ENCODE measurements at places on chromosomes 7 and 10.

- no peaks in the 10 kb centered on the region for H3K27me3 ChIP-seq
- no peaks in the 10 kb centered on the region for H3K36me3 ChIP-seq
- DNase-seq = no peak
- no peak overlapping the region for H3K27ac ChIP-seq
Measured at GRCh38 chr10:4181621-4182049, 396.6 kb upstream of the KLF6 start.

DNA sequence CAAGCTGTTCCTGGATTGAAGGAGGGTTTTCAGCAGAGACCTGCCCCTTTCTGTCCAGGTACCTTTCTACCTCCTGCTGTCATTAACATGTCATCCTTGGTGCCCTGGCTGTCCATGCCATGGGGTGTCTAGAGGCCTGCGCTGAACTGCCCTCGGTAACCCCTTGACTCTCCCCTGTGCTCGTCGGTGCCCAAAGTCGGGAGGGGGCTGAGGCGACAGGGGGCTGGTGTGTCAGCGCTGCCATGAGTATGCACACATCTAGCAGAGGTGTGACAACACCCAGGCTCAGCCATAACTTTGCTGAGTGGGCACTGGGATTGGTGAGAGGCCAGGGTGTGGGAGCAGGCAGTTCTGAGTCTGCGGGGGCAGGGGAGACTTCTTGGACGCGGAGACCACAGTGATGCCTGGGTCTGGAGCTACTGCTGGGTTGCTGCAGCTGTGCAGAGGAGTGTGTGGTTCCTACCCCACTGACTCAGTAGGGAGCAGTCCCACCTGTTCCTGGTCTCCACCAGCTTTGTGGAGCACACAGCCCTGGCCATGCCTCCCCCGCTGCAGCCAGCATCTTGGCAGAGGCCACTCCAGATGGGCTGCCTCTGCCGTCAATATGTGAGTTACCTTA, 376.2 kb upstream of the SEMA3C start:
- H3K27ac ChIP-seq = no peak overlapping the region
- DNase-seq = no peak
- no peaks in the 10 kb centered on the region for H3K4me1 ChIP-seq
- no peak overlapping the region for H3K4me3 ChIP-seq
- H3K36me3 ChIP-seq = peaks cover 2% of the 10 kb centered on the region

- DNase-seq = no peak
- no peaks in the 10 kb centered on the region for H3K27me3 ChIP-seq
- no peaks in the 10 kb centered on the region for H3K4me1 ChIP-seq
- no peaks in the 10 kb centered on the region for H3K36me3 ChIP-seq
- no peak overlapping the region for H3K27ac ChIP-seq
- no peak overlapping the region for H3K4me3 ChIP-seq
Measured at GRCh38 chr10:53023411-53023810, 250.8 kb upstream of the MBL2 start.

- no peak for DNase-seq
- H3K4me3 ChIP-seq = no peak overlapping the region
- peaks cover 3% of the 10 kb centered on the region for H3K36me3 ChIP-seq
- H3K27ac ChIP-seq = no peak overlapping the region
- peaks cover 7% of the 10 kb centered on the region for H3K4me1 ChIP-seq
- H3K27me3 ChIP-seq = peaks cover 38% of the 10 kb centered on the region
Measured at GRCh38 chr10:124357561-124357885, 61.2 kb downstream of the OAT start.

DNA sequence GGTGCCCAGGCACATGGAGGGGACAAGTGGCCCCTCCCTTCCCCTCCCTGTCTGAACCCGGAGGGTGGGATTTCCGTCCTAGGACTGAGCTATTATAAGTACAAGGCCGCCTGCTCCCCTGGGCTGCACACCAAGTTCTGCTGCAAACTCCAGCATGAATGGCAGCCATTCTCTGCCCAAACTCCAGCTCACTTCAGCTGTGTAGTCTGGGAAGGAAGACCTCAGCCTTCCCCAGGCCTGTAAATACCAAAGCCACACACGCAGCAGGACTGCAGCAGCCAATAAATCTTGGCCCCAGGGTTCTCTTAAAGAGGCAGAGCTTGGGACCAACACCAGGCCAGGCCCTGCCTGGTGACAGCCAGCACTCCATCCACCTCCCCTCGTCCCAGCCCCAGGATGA, 291.3 kb upstream of the ZMIZ1 start:
- H3K4me3 ChIP-seq = no peak overlapping the region
- no peak for DNase-seq
- H3K36me3 ChIP-seq = no peaks in the 10 kb centered on the region
- peaks cover 11% of the 10 kb centered on the region for H3K27me3 ChIP-seq

- H3K27ac ChIP-seq = no peak overlapping the region
- no peaks in the 10 kb centered on the region for H3K4me1 ChIP-seq
- H3K4me3 ChIP-seq = no peak overlapping the region
- no peak for DNase-seq
Measured at GRCh38 chr7:53191191-53191695, 155.8 kb downstream of the POM121L12 start.

DNA sequence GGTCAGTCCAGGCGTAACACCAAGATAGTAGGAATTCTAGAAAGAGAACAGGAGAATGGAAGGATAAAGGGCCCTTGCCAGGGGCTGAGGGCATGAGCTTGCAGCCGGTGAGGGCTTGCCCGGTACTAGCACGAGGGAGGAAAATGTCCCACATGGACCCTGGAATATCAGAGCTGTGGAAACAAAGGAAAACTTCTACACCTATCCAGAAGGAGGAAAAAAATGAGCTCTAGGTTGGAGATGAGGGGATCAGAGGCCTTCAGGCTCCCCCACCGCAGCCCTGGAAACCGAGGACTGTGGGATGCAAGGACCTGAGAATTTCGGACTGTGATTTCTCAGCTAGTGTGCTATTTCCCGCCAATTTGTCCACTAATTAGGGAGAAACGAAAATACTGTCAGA, 22.1 kb downstream of the RAMP3 start:
- no peaks in the 10 kb centered on the region for H3K36me3 ChIP-seq
- no peak overlapping the region for H3K4me3 ChIP-seq
- H3K4me1 ChIP-seq = no peaks in the 10 kb centered on the region
- H3K27ac ChIP-seq = no peak overlapping the region
- H3K27me3 ChIP-seq = peaks cover 57% of the 10 kb centered on the region

- peaks cover 78% of the 10 kb centered on the region for H3K27me3 ChIP-seq
- no peak overlapping the region for H3K27ac ChIP-seq
- H3K4me3 ChIP-seq = peak overlapping the region; percentile 76
- peaks cover 7% of the 10 kb centered on the region for H3K4me1 ChIP-seq
- H3K36me3 ChIP-seq = peaks cover 2% of the 10 kb centered on the region
Measured at GRCh38 chr10:115092258-115092554, 959 bp upstream of the ATRNL1 start.

GRCh38 chr7:233249-234035, 41.1 kb downstream of the FAM20C start:
- H3K4me3 ChIP-seq = no peak overlapping the region
- no peak for DNase-seq
- H3K4me1 ChIP-seq = peaks cover 4% of the 10 kb centered on the region
- no peaks in the 10 kb centered on the region for H3K36me3 ChIP-seq

DNA sequence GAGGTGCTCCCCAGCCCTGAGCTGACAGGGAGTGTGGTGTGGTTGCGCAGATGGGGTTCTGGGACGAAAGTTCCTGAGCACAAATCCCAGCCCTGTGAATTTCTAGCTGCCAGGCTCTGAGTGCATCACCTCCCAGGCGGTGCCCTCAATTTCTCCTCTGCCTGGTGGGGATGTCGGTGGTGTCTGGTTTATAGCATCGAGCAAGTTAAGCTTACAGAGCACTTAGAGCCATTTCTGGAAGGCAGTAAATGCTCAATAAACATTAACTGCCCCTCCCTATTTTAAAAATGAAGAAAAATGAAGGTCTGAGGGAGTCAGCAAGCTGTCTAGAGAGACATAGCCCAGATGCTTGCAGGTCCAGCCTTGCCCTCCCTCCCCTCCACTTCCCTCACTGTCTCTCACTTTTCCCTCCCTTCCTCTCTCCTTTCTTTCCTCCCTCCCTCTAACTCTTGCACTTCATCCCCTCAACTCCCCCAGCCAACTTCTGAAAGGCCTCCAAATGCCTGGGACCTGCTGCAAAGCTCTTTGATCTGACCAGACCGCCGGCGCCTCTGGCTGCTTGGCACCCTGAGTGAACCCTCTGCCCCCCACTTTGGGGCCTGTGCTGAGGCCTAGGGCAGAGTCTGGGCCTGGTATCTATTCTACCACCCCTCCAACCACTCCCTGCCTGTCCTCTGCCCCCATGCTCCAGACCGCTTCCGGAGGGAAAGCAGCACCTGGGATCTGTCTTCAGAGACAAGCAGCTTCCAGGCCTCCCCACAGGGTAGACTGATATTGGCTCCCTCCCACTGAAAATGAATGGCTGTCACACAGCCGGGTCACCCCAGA, 438.3 kb downstream of the RPS24 start:
- H3K4me1 ChIP-seq = no peaks in the 10 kb centered on the region
- no peak overlapping the region for H3K4me3 ChIP-seq
- no peaks in the 10 kb centered on the region for H3K36me3 ChIP-seq
- DNase-seq = peak; percentile 8
- no peak overlapping the region for H3K27ac ChIP-seq

DNA sequence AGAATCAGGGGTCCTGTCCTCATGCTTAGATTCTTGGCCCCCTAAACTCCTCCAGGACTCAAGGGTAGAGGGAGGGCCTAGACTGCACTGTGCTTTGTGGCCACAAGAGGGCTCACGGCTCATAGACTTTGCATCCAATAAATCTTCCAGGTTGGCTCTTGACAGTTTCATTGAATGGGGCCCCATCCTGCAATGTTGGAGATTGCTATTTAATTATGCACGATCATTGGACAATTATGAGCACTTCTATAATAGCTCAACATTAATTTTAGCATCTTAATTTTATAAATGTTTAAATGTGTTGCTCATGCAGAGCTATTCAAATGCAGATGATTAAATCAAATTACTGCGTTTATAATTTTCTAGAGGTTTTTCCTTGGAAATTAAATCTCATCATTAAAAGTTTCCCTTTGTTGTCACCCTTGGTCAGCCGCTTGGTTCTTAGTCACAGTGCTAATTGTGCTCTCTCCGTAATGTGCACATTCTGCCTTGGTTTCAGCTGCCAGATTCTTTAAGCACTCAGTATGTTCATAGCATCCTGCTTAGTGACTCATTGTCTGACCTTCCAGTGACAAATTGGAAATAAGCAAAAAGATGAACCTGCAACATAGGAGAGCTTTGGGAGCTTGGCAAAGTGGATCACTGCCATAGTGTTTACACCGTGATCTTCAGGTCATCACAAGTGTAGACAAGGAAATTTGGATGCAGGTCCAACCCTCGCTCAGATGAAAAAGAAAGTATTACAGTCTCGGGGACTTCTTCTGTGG, 33.4 kb upstream of the PLPP4 start:
- H3K4me3 ChIP-seq = no peak overlapping the region
- peaks cover 35% of the 10 kb centered on the region for H3K27me3 ChIP-seq
- no peak for DNase-seq
- H3K36me3 ChIP-seq = no peaks in the 10 kb centered on the region
- H3K4me1 ChIP-seq = no peaks in the 10 kb centered on the region

DNA sequence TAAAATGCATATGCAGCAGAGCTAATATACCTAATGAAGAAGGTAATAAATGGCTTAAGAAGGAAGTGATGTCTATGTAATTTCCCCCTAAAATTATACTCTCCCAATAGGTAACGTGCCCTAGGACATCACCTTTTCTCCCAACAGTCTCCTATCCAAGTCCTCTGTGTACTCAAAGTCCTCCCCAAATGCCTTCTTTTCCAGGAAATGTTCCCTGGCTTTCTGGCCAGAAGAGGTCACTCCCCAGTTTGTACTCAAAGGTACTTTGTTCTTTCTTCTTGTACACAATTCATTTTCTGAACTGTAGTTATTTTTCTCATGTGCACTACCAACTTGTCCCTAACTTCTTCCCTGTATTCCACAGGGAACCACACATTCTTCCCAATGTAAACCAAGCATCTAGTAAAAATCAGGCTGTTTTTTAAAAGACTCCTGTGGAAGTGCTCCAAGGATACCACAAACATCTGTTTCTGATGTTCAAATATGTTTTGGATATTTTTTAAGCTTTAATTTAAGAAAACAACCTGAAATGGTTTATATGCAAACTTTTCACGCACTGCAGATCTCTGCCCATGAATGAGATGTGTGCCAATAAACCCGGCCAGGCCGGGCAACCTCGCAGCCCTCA, 262.3 kb upstream of the KLF14 start:
- H3K27me3 ChIP-seq = no peaks in the 10 kb centered on the region
- no peak for DNase-seq
- peaks cover 71% of the 10 kb centered on the region for H3K4me1 ChIP-seq
- H3K27ac ChIP-seq = peak overlapping the region; percentile 84

GRCh38 chr7:145599376-145599775, 517.2 kb upstream of the CNTNAP2 start:
- DNase-seq = no peak
- no peak overlapping the region for H3K27ac ChIP-seq
- no peaks in the 10 kb centered on the region for H3K4me1 ChIP-seq
- no peaks in the 10 kb centered on the region for H3K27me3 ChIP-seq

DNA sequence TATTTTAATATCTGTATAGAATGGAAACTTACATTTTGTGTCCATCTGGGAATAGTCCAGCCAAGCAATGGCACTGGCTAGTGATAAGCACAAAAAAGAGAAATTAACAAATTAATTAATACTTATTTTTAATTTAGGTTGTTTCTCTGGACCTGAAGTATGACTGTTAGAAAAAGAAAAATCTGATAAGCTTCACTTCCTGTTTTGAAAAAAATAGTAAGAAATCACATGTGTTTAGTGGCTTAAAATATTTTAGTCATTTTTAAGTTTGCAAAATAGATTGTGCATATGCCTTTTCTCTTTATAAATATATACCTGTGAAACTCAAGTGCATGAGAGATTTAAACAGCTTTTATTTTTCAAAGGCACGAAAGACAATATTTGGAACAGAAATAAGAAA, 50.1 kb upstream of the CREB5 start:
- no peaks in the 10 kb centered on the region for H3K36me3 ChIP-seq
- peaks cover 6% of the 10 kb centered on the region for H3K27me3 ChIP-seq
- no peak overlapping the region for H3K4me3 ChIP-seq

DNA sequence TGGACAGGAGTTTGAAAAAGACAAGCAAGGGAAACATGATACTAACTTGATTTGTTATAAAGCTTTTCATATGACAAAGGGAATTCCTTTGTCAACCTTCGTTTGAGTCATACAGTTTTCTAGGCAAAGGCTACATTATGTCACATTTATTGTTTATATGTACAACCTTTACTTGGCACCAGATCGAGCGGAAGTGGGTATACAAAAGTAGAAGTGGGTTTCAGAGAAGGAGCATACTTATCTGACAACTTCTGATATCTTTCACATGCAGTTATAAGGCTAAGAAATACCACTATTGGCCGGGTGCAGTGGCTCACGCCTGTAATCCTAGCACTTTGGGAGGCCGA, 11.0 kb downstream of the STMP1 start:
- no peak for DNase-seq
- peaks cover 32% of the 10 kb centered on the region for H3K4me1 ChIP-seq
- H3K27ac ChIP-seq = no peak overlapping the region
- no peak overlapping the region for H3K4me3 ChIP-seq

DNA sequence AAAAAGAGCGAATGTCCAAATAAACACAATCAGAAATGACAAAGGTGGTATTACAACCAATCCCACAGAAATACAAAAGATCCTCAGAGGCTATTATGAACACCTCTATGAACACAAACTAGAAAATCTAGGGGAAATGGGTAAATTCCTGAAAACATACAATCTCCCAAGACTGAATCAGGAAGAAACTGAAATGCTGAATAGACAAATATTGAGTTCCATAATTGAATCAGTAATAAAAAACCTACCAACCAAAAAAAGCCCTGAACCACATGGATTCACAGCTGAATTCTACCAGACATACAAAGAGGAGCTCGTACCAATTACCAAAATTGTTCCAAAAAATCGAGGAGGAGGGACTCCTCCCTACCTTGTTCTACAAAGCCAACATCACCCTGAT, 56.1 kb upstream of the ZNF800 start:
- peaks cover 6% of the 10 kb centered on the region for H3K4me1 ChIP-seq
- H3K4me3 ChIP-seq = no peak overlapping the region
- peaks cover 1% of the 10 kb centered on the region for H3K36me3 ChIP-seq

Data from central memory CD8-positive, alpha-beta T cell (primary cell).